ENCODE measurements at places on chromosomes 12 and 14.

- peak; percentile 65 for DNase-seq
These were observed 72.6 kb downstream of the LRP6 start for GRCh38 chr12:12194206-12194605.

DNA sequence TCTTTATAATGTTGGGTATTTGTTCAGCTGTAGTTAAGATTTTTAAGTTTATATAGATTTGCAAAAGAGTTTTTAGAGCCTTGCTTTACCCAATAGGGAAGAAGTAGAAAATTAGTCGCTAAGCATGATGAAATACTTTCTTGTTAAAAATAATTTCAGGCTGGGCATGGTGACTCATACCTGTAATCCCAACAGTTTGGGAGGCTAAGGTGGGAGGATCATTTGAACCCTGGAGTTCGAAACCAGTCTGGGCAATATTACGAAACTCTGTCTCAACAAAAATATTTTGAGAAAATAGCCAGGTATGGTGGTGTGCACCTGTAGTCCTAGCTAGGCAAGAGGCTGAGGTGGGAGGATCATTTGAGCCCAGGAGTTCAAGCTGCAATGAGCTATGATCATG is 18.7 kb upstream of the SCFD1 start:
- no peak for DNase-seq

DNA sequence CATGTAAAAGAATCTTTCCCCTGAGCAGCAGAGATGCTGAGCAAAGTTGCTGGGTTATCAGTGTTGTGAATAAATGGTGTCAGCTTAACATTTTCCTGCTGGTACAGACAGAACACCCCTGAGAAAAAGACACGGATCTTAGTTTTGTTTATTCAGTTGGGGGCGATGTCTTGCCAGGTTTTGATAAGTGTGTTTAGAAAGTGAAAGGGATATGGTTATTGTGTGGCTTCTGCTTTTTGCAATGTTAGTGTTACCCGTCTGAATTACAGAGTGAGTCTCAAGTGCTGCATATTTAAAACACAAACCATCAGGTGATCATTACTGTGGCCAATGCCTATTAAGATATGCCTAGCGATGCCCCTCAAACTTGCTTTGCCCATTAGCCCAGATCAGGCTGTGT is 864.6 kb upstream of the SEL1L start:
- DNase-seq: no peak

DNA sequence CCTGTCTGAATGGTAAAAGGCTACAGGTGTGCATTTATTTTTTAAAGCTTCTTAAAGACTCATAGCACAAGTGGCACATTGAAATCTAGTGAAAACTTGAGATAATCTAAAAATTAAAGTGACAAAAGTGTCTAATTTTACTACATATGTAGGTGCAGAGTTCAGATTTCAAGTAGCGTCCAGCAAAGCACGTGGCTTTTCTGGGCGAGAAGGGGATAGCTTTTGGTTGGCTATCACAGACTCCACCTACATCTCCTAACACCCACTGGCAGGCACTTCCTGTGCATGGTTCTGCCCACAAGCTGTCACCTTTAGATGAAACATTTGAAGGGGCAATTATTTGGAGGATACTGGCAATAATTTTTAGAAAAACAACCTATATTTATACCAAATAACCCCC is 1.9 kb upstream of the PITPNM2 start:
- no peak for DNase-seq

All from EH (cell line).